ENCODE measurements at places on chromosomes 12 and 14.

GRCh38 chr12:10540776-10541205 is 35.1 kb downstream of the EIF2S3B start:
- DNase-seq = no peak

- no peak for DNase-seq
These were observed 462.0 kb upstream of the SYT1 start for GRCh38 chr12:78402366-78403134.

GRCh38 chr12:91419809-91420208 is 237.2 kb upstream of the DCN start:
- no peak for DNase-seq

GRCh38 chr12:124336742-124337520 is 42.0 kb downstream of the RFLNA start:
- DNase-seq = no peak
